ENCODE measurements at places on chromosomes 7 and 10. TPM values are rescaled to one million over a fixed set of nuclear protein-coding genes. Genes with fewer than 3 reads are reported as not detected.
A peak's percentile ranks its signal among the peaks of the same experiment; 100 is the strongest.

Gene TMEM176A
- total RNA-seq: not detected

Gene FZD1
- 0.05 TPM for total RNA-seq

Gene MYO1G
- total RNA-seq: 429 TPM

Gene SLC37A3
- 74.5 TPM for total RNA-seq

Gene CAV2
- total RNA-seq: not detected

Gene IFIT2
- 27.7 TPM for total RNA-seq

Gene LRRC18
- not detected for total RNA-seq

Gene EGFR
- not detected for total RNA-seq

Gene CCDC3
- total RNA-seq: 0.34 TPM

Gene MYO3A
- total RNA-seq: not detected

Gene TFAM
- 85.4 TPM for total RNA-seq

Gene MUC12
- 1.0 TPM for total RNA-seq

Gene RSPH10B
- not detected for total RNA-seq

DNA sequence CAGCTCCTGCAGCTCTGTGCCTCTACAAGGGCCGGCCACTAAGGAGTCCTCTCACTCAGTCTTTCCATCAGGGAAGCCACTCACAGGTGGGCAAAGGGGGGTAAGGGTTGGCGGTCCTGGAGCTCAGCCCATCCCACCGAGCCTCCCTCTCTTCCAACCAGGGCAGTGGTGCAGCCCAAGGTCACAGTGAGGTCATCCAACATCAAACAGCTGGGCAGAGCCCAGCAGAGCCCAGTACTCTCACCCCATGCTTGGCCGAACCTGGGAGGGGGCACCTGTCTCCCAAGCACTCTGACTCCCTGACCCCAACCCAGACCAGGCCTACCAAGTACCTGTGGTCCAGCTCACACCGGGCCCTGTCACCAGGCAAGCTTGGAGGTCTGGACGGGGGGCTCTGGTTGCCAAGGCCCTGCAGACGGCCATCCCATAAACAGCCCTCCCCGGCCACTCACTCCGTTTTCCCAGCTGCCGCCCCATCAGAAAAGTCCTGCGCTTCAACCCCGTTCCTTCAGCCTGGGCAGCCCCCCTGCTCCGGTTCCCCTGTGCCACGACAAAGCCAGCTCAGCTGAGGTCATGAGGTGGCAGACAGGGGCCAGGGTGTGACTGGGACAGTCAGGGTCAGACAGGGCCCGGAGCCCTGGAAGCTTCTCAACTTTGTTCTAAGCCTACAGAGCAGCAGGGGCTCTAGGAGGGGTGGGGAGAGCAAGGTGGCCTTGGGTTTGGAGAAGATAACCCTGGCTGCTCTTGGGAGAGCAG lies 27.5 kb downstream of the PDGFA start:
- no peak for DNase-seq

GRCh38 chr7:40757109-40757508 lies 622.3 kb downstream of the SUGCT start:
- DNase-seq: no peak

DNA sequence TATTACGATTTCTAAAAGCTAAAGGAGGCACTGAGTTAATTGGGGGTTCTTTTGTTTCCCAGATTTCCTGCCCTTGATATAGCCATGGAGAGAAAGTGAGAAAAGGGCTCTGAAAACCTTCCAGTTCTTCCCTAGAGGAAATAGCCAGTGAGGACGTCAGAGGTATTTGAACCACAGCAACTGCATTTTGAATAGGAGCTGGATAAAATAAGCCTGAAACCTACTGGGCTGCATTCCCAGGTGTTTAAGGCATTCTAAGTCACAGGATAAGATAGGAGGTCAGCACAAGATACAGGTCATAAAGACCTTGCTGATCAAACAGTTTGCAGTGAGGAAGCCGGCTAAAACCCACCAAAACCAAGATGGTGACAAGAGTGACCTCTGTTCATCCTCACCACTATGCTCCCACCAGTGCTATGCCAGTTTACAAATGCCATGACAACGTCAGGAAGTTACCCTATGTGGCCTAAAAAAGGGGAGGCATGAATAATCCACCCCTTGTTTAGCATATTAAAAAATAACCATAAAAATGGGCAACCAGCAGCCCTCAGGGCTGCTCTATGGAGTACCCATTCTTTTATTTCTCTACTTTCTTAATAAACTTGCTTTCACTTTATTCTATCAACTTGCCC lies 85.1 kb upstream of the FRMD4A start:
- no peak for DNase-seq

DNA sequence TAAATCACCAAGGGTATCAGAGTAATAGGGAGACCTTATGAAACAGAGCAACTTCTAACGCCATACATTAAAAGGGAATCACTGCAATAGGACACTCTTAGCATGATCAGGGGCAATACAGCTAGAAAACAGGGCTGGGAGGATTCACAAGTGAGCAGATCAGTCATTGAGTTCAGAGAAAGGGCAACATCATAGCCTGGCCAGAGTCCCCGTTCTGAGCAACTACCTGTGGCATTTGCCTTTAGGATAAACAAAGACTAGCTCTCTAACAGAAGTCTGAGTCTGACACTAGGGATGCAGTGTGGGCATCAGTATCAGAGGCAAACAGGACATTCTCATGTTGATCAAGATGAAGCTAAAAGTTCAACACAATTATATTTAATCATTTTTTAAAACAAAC lies 297.9 kb downstream of the DGKB start:
- DNase-seq: no peak

GRCh38 chr10:5538892-5539651 lies 14.3 kb downstream of the CALML3 start:
- DNase-seq: no peak

GRCh38 chr10:12177642-12178041 lies 18.0 kb downstream of the NUDT5 start:
- peak; percentile 41 for DNase-seq

GRCh38 chr10:122671355-122671754 lies 28.3 kb downstream of the C10orf120 start:
- no peak for DNase-seq

DNA sequence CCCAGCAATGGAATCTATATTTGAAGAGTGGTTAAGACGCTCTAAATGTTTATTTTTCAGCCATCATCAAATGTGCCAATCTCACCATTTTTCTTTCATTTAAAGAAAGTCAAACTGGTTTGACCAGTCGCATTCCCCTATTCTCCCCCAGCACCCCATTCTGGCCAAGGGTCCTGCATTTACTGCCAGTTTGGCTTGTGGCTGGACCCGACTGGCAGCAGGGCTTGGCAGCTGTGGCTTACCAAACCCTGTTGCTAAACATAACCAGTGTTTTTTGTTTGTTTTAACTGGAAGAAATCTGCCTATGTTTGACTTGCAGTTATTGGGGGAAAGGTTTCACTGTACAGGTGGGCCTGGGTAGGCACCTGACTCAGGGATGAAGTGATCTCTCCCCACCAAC lies 116.3 kb downstream of the CYP26A1 start:
- no peak for DNase-seq

GRCh38 chr10:63410633-63411032 lies 55.1 kb downstream of the JMJD1C start:
- no peak for DNase-seq

- peak; percentile 84 for DNase-seq
Measured at GRCh38 chr7:151432658-151433521, 7.1 kb downstream of the CRYGN start.

- no peak for DNase-seq
Measured at GRCh38 chr10:107647462-107647861, 483.0 kb upstream of the SORCS1 start.

- no peak for DNase-seq
Measured at GRCh38 chr7:29109899-29110298, 36.4 kb downstream of the CPVL start.

DNA sequence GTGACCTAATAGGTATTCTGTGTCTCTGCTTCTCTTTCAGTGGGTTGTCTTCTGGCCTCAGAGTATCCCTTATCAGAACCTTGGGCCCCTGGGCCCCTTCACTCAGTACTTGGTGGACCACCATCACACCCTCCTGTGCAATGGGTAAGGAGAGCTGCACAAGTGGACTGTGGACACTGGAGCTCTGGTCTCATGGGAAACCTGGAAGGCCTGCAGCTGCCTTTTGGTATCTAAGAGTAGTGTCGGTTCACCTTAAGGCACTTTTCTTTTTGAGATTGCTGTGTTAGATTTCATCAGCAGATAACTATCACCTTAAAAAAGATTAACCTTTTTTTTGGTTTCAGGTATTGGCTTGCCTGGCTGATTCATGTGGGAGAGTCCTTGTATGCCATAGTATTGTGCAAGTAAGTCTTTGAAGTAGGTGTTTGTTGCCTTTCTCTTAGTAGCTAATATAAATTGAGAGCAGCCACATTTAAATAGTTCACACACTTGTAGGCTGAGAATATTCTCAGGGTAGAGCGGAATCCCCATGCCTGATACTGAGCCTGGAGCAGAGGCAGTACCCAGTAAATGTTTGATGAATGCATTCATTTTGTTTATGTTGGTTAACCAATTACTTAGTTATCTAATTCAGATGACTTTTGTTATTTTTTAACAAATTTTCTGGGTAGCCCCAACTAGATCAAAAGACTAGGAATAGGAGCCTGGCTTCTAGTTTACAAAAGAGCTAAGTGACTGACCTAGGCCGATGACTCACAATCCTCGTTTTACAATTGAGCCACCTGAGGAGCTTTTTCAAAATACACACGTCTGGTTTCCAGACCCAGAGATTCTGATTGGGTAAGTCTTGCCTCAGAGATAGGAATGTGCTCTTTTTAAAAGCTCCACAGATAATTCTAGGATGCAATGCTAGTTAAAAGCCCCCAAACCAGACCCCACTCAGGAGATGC lies 3.6 kb downstream of the TMEM254 start:
- no peak for DNase-seq

DNA sequence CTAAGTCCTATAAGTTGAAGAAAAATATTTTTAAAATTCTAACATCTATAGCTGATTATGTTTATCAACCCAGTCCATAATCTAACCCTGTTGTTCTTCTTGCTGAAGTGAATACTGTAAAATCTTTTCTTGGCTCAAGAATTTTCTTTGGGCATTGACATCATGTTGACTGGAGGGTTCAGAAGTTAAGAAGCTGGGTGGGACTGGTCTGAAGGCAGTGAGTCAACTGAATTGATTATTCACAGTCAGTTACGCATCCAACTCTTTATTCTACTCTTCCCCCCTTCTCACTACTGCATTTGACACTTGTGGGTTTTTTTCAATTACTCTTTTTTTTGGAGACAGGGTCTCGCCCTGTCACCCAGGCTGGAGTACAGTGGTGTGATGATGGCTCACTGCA lies 31.0 kb downstream of the DENND2A start:
- DNase-seq: no peak

DNA sequence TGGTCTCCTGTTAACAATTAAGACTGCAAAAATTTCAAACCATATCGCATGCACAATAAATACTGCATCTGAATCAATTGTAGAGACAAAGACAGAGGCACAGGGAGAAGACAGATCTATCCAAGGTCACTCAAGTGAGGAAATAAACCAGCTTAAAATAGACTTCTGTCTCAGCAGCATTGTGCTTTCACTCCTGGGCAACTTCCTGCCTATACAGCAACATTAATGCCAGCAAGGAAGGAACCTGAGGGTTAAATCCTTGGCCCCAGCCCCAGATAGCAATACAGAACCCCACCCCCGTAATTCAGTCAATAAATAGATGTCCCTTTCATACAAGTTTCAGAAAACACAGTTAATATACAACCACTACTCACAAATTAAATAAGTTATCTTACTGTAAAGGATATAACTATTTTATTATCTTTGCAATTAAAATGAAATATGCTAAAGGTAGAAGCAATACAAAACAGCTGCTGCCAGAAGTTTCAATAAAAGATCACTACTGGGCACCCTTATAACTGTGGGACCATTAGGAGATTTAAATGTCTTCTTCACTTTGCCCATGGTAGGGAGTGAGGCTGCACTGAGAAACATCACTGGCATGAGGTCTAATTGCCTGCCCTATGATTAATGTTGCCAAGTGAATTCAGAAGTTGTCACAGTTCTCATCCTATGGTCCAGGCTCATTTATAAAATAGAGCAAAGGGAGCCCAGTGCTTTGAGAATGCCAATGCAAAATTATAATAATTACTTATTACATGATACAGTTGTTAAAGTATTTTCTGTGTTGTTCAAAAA lies 49.4 kb downstream of the CAV1 start:
- no peak for DNase-seq

GRCh38 chr7:113281223-113281622 lies 162.9 kb upstream of the SMIM30 start:
- DNase-seq: no peak

GRCh38 chr10:111425459-111425858 lies 348.6 kb downstream of the ADRA2A start:
- no peak for DNase-seq

DNA sequence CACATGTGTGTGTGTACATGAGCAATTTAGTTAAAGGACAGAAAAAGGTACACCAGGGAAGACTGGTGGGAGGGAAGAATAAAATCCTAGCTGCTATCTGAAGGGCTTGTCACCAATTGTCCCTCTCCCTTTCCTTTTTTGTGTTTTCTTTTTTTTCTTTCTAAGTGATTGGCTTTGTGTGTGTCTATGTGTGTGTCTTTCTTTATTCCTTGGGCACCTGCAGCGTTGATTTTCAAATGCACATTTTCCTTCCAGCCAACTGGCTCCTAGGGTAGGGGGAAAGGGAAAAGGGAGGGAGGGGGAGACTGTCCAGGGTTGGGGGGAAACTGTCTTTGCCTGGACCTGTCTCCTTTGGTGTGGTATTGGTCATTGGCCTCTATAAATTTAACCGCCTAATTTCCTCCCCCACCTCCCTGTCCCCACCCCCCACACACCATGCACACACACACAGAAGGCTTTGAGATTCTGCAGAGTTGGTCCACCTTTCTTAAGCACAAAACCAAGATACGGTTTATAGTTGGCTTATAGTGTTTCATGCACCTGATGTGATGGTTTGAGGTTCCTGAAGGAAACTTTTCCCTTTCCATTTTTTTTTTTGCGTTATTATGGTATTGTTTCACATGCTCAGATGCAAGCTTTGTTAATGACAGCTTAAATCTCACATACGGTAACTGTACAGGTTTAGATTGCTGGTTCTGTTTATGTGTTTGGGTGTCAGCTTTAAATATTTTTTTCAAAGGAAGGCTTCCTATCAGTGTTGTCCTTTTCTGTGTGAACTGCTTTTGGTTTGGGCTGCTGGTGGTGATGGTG lies 2.6 kb downstream of the AUTS2 start:
- DNase-seq: no peak

GRCh38 chr7:105439174-105439893 lies 50.6 kb upstream of the SRPK2 start:
- peak; percentile 46 for DNase-seq

GRCh38 chr10:79314761-79315601 lies 32.3 kb upstream of the PPIF start:
- no peak for DNase-seq

DNA sequence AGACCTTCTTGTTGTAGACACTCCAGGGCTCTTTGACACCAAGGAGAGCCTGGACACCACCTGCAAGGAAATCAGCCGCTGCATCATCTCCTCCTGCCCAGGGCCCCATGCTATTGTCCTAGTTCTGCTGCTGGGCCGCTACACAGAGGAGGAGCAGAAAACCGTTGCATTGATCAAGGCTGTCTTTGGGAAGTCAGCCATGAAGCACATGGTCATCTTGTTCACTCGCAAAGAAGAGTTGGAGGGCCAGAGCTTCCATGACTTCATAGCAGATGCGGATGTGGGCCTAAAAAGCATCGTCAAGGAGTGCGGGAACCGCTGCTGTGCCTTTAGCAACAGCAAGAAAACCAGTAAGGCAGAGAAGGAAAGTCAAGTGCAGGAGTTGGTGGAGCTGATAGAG lies 5.5 kb downstream of the GIMAP7 start:
- DNase-seq: peak; percentile 64

- DNase-seq: no peak
Measured at GRCh38 chr7:71191771-71192170, 59.8 kb downstream of the GALNT17 start.

All from activated CD4-positive, alpha-beta memory T cell treated with anti-CD3 and anti-CD28 coated beads for 36 hours (primary cell).